ENCODE measurements at places on chromosomes 2 and 18.

DNA sequence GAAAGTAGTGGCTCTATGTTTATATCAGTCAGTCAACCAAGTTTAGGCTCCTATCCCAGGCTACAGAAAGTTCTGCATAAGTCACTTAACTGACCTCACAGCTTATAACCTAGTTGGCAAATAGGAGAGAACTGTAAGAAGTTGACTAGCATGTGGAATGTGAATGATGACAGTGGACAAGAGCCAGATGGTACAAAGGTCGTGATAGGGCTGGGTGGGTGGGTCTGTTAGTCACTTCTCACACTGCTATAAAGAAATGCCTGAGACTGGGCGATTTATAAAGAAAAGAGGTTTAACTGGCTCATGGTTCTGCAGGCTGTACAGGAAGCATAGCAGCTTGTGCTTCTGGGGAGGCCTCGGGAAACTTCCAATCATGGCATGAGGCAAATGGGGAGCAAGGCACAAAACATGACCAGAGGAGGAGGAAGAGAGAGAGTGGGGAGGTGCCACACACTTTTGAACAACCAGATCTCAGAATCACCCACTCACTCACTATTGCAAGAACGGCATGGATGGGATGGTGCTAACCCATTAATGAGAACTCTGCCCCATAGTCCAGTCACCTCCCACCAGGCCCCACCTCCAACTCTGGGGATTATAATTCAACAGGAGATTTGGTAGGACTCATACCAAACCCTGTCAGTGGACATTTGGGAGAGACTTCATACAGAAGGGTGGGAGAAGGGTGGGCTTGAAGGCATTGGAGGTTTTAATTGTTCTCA lies 68.8 kb downstream of the LTBP1 start:
- DNase-seq: no peak

GRCh38 chr2:44645937-44646336 lies 284.2 kb downstream of the CAMKMT start:
- DNase-seq: no peak

DNA sequence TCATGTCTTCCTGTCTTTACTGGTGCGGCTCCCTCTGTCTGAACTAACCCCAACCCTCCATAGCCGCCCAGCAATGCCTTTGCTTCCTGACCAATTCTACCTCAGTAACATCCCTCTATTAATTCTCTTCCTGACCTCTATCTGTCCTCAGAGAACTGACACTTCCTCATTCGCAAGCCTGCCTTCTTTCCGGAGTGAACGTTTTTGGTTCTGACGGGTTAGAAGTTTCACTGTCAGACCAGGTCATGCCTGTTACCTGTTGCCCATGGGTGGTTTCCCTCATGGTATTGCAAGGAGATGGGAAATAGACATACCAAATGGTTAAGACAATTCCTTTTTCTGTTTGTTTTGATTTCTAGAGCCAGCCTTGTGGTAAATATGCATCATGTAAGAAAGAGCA lies 453.4 kb upstream of the SLC14A2 start:
- no peak for DNase-seq

DNA sequence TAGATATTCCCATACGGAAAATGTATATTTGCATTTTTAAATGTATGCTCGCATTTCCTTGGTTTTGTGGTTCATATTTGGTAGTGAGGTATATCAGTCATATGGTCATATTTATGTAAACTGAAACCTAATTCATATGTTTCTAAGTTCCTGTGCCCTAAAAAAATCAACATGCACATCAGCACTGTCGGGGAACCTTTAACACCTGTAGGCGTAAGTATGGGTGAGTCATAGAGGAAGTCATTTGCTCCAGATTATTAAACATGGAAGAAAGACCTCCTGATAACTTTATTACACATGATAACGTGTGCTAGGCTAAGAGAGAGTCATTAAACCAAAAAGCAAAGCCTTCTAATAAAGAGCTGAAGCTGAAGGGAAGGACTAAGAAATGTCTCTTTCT lies 437.7 kb downstream of the NRXN1 start:
- no peak for DNase-seq

DNA sequence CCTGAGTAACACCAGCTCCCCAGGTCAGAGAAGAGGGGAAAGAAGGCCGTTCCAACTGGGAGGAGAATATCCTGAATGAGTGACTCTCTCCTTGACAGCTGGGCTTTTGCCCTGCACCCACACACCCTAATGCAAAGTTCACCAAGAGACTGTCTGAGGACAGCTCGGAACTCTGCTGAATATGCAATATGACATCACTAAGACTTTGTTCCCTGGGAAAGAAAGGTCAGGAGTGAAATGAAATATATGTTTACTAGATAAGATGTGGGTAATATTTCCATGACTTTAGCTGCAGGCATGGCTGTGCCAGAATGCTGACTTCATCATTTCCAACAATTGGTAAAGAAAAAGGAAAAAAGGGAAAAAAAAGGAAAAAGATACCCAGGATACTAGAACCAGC lies 488.2 kb upstream of the RAB6C start:
- no peak for DNase-seq

GRCh38 chr2:220528180-220528675 lies 900.8 kb downstream of the SLC4A3 start:
- DNase-seq: no peak

GRCh38 chr18:22946217-22946616 lies 13.1 kb downstream of the RBBP8 start:
- DNase-seq: no peak

- no peak for DNase-seq
Measured at GRCh38 chr2:72932805-72933204, 15.5 kb downstream of the EMX1 start.

- no peak for DNase-seq
Measured at GRCh38 chr2:29060441-29060840, 13.9 kb downstream of the PCARE start.

DNA sequence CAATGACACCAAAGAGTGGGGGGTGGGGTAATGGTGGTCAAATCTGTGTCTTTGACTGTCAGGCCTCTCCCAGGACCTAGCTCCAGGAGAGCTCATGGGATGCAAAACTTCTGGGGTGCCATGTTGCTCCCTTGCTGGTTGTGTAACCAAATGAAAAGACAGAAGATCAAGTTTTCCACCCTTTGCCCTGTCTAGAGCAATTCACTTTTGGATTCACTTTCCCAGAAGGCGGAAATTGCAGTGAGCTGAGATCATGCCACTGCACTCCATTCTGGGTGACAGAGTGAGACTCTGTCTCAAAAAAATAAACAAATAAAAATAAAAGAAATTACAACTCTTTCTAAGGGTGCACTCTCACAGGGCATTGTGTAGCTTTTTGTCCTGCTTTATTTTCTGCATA lies 34.9 kb upstream of the PLA2R1 start:
- no peak for DNase-seq

- DNase-seq: no peak
Measured at GRCh38 chr2:6780765-6781274, 84.9 kb downstream of the CMPK2 start.

- DNase-seq: no peak
Measured at GRCh38 chr2:233413046-233413445, 58.8 kb downstream of the DGKD start.

GRCh38 chr2:136080114-136080513 lies 37.8 kb downstream of the CXCR4 start:
- DNase-seq: no peak

- no peak for DNase-seq
Measured at GRCh38 chr2:58072102-58072501, 25.5 kb downstream of the VRK2 start.

DNA sequence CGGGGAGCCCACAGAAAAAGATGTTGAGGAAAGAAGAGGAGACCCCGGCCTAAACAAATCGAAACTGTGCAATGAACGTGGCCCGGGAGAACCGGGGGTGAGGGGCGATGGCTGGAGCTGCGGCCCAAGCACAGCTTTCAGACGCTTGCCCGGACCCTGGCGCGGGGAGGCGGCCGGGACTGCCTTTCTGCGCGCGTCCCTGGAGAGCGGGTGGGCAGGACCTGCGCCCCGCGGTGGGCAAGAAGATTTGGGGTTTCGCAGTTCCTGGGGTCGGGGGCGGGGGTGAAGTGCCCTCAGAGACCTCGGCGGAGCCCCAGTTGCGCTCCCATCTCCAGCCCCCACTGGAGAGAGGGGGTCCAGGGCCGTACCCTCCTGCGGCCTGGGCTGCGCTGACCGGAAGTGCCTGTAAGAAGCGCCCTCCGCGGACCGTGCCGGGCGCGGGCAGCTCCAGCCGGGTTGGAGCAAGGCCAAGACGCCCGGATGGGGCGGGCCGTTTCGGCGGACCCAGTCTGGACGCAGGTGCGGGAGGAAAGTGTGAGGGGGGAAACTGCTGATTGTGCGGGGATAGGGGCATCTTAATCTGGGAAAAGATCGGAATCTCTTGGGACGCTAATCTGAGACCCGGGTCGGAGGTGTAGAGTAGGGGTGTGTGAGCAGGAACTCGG lies 11.6 kb downstream of the EN1 start:
- DNase-seq: no peak

DNA sequence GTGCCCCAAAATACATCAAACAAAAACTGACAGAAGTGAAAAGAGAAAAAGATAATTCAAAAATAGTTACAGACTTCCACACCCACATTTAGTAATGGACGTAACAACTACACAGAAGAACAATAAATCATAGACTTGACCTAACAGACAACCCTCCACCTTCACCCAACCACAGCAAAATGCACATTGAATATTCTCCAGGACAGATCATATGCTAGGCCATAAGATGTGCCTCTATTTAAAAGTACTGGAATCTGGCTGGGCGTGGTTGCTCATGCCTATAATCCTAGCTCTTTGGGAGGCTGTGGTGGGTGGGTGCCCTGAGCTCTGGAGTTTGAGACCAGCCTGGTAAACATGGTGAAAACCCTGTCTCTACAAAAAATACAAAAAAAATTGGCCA lies 20.0 kb downstream of the SLC66A2 start:
- DNase-seq: no peak

- no peak for DNase-seq
Measured at GRCh38 chr2:101679801-101680487, 17.6 kb upstream of the MAP4K4 start.

DNA sequence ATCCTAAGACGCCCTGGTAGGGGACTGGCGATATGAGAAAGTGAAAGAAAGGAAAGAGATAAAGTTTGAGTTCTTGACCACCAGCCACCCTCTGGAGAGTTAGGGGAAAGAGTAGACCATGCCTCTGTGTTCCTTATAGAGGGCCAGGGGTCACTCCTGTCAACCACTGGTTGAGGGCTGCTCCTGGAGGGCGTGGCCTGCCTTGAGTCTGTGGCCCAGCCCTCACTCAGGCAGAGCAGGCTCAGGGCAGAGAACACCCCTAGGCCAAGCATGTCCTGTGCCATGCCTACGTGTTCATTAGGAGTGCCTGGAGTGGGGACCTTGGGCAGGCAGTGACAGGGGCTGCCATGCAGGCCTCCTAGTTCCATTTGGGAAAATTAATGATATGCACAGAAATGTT lies 161.1 kb upstream of the EPB41L3 start:
- DNase-seq: no peak

DNA sequence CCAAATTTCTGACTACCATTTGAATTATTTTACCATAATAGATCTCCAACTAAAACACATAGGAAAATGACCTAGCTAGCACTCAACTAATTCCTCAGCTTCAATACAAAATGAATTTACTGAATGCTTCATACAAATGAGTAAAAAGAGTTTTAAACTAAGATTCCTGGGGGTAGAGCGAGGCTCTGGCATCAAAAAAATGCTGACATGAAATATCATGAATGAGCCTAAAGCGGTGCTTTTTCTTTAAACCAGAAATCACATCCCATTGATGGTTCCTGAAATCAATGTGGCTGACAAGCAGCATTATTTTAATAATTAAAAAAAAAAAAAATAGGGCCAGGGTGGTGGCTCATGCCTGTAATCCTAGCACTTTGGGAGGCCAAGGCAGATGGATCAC lies 32.1 kb downstream of the WDR33 start:
- no peak for DNase-seq

DNA sequence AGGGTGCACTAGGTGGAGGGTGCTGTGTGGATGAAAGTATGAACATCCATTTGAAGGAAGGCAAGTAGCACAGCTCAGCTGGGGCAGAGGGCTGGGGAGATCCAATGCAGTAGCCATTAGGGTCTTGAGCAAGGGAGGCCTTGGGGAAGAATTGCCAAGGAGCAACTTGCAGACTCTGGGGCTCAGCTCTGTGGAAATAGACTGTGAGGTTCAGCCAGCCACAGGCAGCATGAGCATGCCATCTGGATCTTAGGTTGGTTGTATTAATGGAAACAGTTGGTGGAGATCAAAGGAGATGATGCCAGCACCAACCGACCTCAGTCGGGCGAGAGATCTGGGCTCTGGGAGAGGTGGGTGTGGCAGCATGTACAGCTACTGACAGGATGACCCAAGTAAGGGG lies 5.6 kb downstream of the ZAP70 start:
- DNase-seq: no peak

DNA sequence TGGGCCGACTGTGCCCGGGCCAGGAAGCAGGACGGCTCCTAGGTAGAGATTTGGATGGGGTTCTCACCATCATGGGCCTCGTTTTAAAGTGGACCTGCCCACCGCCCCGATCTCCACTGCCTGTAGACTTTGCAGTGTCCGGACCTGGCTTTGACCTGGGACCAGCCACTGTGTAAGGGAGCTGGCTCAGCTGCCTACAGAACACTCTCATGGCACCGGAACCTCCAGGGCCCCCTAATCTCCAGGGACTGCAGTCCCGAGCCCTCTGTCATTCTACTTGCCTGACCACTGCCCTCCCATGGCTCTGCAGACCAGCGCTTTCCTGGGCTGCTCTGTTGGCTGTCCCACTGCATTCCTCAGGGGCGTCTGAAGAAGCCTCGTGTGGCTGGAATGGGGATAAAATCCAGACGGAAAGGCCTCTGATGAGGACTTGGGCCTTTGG lies 120.8 kb downstream of the GLI2 start:
- DNase-seq: no peak

- no peak for DNase-seq
Measured at GRCh38 chr2:32838418-32838817, 108.3 kb upstream of the LTBP1 start.

GRCh38 chr2:10300328-10300920 lies 2.3 kb upstream of the HPCAL1 start:
- DNase-seq: no peak

DNA sequence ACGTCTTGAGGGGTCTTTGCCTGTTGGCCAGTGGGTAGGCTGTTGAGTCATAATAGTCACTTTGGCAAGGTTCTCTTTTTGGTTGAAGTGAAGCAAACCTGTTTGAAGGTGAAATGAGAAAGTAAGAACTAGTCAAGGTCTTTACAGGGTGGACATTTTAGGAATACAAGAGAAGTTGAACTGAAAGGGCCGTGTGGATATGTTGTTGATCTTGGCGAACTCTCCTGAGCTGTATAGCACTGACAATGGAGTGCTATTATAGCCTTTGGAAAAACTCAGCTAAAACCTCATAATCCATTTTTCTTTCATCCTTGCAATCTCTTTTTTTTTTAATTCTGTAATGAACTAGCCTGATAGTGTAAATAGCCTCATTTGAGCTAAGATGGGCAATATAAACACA lies 248.1 kb downstream of the MEIS1 start:
- no peak for DNase-seq
